ENCODE measurements at places on chromosomes 13 and 19.
A peak's percentile ranks its signal among the peaks of the same experiment; 100 is the strongest.

DNA sequence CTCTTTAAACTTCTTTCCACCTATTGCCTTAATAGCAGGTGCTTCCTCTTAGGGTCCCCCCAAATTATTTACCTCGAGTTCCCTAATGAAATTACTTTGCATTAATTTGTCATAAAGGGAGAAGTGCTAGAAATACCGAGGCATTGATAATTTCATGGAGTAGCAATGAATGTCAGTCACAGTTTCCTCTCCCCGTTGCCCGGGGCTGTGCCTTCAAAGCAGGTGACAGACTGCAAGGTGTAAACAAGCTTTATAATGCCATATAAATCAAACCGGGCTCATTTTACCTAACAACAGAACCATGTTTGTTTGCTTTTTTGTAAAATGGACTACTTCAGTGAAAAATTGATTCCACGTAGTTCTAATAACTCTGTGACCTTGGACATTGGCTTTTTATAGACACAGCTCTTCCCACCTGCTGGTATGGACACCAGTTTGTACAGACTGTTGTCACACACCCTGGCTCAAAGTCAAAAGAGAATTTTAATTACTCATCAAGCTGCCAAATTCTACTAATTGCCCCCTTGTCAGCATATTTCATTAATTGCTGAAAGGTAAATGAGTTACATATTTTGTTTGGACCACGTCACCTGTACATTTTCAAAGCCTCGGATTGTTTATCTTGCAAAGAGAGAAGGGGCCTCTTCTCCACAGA lies 171.1 kb downstream of the STK24 start:
- DNase-seq = no peak

DNA sequence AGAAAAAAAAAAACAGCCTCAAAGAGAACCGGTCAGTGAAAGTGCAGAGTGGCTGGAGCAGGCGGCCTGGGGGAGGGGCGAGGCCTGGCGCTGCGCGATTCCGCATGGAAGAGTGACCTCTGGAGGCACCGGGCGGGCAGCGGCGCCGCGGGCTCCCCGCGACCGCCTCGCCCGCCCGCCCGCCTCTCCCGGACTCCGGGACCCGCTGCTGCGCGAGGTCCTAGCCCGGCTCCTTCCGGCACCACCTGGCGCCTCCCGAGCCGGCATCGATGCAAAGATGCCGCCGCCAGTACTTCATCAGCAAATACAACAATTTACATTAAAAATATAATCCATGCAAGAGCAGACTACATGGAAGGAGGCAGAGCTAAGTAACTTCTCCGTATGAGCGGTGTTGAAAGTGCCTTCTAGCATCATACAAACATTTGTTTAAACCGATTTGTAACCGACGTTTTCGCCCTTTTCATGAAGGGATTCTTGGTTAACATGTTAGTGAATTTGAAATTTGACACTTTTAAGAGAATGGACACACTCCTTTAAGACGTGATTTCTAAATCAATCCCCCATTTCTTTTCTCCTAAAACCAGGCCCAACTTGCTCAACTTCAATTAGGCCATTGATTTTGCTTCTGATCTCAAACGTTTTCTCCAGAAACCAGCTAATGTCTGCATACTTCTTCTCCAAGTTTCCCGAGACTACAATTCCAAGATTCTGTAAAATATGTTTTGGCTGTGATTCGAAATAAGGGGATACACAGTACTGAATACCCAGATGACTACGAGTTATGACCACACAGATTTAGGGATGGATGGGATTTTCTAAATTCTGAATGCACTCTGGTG lies 2.1 kb downstream of the EFNB2 start:
- no peak for DNase-seq

GRCh38 chr13:97316390-97316789 lies 94.3 kb downstream of the MBNL2 start:
- no peak for DNase-seq

DNA sequence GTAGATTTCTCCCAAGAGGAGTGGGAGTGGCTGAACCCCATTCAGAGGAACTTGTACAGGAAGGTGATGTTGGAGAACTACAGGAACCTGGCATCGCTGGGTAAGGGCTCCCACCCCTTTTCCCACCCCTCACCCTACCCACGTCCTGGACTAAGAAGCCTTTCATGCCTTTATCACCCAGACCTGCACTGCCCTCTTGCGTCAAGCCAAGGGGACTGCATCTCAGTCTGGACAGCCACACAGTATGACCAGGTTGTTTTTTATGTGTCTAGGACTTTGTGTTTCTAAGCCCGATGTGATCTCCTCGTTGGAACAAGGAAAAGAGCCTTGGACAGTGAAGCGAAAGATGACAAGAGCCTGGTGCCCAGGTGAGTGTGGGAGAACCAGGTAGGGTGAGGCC lies 8.8 kb downstream of the ZFP28 start:
- DNase-seq = peak; percentile 48

DNA sequence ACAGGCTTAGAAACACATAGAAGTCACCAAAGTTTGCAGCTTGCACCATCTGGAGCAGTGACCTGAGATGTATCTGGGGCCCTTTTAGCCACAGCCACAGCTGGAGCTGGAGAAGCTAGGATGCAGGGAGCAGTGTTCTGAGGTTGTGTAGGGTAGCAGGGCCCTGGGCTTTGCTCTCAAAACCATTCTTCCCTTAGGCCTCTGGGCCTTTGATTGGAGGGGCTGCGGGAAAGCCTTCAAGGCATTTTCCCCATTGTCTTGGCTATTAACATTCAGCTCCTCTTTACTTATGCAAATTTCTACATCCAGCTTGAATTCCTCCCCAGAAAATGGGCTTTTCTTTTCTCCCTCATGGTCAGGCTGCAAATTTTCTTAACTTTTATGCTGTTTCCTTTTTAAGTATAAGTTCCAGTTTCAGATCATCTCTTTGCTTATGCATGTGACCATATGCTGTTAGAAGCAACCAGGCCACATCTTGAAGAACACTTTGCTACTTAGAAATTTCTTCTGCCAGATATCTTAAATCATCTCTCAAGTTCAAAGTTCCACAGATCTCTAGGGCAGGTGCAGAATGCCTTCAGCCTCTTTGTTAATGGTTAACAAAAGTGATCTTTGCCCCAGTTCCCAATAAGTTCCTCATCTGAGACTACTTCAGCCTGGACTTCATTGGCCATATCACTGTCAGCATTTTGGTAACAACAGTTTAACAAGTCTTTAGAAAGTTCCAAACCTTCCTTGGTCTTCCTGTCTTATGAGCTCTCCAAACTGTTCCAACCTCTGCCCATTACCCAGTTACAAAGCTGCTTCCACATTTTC lies 48.5 kb downstream of the NBEA start:
- DNase-seq = no peak

GRCh38 chr13:63896321-63896720 lies 2480.7 kb upstream of the PCDH20 start:
- no peak for DNase-seq

- DNase-seq = no peak
Measured at GRCh38 chr13:80276371-80277289, 64.3 kb downstream of the SPRY2 start.

- DNase-seq = no peak
Measured at GRCh38 chr13:110643768-110644421, 28.6 kb downstream of the NAXD start.

DNA sequence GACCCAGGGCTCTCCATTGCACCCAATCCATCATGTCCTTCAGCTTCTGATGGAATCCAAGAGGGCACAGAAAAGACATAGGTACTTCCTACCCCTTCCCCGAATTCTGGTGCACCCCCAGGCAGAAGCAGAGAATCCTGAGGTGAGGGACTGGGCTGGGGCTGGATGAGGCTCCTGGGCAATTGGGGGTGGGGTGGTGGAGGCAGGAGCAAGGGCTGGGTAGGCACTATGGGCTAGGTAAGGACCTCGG lies 2.7 kb upstream of the KCNC3 start:
- peak; percentile 67 for DNase-seq

GRCh38 chr19:13095393-13095784 lies 7.3 kb downstream of the LYL1 start:
- DNase-seq = peak; percentile 71

GRCh38 chr13:110312339-110313031 lies 5.4 kb downstream of the COL4A2 start:
- DNase-seq = no peak

DNA sequence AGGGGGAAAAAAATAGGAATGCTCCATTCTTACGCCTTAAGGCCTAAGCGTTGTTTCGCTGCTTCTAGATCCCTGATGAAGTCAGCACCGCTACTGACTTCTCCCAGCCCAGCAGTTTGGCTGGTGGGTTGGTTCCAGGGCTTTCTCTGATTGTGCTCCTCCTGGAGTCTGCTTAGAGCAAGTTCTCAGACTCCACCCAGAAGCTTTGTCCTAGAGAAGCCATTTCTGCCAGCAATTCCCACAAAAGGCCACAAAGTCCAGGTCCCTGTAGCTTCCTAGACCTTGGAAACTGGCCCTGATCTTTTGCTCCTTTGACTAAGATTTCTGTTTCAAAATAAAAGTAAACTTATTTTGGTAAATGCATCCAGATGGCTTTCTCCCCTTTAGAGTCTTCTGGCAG lies 65.4 kb downstream of the KCTD12 start:
- DNase-seq = no peak

GRCh38 chr19:10565028-10565566 lies 713 bp downstream of the KRI1 start:
- DNase-seq = peak; percentile 85

- DNase-seq = peak; percentile 87
Measured at GRCh38 chr19:584240-585001, 5.3 kb upstream of the HCN2 start.

DNA sequence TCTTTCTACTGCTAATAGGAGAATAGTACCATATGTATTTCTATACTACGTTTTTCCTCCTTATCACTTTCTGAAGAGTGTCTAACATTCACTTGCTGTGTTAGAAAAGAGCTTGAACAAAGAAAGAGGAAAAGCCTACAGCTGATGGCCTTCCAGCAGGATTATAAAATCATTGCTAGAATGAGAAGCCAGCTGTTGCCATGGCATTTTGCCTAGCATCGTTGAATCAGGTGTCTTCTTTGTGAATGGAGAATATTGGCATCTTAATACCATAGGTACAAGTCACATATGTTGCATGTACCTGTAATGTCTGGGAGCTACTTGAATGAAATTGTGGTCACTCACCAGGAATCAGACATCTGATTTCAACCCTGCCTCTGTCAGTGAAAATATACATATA lies 1174.9 kb downstream of the PCDH17 start:
- no peak for DNase-seq

- DNase-seq = no peak
Measured at GRCh38 chr13:86731987-86732386, 932.8 kb upstream of the SLITRK6 start.

GRCh38 chr19:46761418-46761831 lies 15.2 kb upstream of the STRN4 start:
- DNase-seq = no peak

Measured in Karpas-422 (cell line).